ENCODE measurements at places on chromosomes 16 and 17.
A peak's percentile ranks its signal among the peaks of the same experiment; 100 is the strongest.

DNA sequence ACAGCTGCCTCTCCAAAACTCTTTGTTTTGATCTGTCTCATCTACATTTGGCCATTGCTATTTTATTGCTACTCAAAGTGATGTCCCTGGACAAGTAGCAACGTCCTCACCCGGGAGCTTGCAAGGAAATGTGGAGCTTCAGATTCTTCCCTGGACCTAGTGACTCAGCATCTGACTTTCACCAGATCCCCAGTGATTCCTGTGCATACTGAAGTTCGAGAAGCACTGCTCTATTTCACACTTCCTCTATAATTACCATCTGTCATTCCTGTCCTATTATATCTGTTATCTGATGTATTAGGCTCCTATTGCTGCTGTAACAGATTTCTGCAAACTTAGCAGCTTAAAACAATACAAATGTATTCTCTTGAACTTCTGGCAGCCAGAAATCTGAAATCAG is 28.5 kb upstream of the VAT1L start:
- DNase-seq = no peak

DNA sequence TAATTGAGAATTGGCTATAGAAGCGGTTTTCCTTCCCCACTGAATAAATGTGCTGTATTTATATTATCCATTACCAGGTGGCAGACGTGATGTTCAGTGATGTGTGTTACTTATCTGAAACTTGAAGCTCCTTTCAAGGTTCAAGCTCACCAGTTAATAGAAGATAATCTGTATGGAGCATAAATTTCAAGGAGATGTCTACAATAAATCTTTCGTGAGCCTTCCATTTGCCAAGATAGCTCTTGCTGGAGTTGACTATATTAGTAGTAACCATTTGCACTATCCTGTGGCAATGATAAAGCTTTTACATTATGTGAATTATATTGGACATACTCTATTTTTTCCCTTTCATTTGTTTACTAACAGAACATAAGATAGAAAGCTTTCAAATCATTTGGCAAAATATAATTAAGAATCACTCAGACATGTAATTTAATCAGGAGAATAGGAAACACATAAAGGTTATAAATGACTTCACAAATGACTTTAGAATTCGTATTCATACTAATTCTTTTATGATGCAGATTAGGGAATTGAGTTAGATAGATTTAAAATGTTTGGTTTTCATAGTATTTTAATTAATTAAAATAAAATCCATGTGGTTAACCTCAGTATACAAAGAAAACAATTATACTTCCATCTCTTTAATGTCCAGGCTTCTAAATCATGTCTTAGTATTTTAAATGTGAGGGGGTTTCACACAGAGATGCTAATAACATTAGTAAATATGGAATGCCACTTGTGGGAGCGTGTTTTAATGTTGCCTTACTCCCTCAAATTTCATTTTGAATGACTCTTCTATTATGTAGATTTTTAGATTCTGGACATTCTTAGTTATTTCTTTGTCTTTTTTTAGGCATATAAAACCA is 664.4 kb upstream of the CDH8 start:
- DNase-seq = no peak

DNA sequence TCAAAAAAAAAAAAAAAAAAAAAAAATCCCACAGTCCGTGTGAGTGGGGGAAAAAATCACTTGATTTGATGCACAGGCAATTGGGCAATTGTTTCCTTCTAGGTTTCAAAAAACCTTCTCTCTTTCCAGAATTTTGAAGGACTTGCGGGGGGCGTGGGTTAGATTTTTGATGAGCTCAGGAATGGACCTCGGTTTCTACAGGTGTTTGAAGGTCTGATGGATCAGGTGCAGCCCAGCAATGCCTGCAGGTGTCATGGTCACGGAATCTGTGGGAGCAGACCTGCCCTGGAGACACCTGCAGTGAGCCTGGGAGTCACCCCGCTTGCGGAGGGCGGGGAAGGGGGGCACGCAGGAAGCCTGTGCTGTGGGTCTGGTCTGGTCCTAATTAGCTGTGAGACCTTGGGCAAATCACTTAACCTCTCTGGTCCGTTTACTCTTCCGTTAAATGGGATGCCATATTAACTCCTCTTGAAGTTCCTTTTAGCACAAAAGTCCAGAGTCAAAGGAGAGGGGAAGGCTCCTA is 174.2 kb downstream of the IRF8 start:
- DNase-seq = no peak

DNA sequence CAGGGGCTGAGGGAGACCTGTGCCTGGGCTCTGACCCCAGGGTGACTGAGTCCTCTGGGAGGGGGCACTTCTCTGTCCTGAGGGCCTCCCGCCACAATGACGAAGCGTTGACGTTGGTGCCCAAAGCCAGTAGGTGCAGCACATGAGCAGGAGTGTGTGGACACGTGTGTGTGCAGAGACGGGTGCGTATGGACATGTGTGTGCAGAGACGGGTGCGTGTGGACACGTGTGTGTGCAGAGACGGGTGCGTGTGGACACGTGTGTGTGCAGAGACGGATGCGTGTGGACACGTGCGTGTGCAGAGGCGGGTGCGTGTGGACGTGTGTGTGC is 726 bp upstream of the CD7 start:
- no peak for DNase-seq

GRCh38 chr16:68097088-68097487 is 11.9 kb downstream of the NFATC3 start:
- no peak for DNase-seq

- peak; percentile 45 for DNase-seq
These were observed 4.7 kb upstream of the IGSF6 start for GRCh38 chr16:21656795-21657768.

DNA sequence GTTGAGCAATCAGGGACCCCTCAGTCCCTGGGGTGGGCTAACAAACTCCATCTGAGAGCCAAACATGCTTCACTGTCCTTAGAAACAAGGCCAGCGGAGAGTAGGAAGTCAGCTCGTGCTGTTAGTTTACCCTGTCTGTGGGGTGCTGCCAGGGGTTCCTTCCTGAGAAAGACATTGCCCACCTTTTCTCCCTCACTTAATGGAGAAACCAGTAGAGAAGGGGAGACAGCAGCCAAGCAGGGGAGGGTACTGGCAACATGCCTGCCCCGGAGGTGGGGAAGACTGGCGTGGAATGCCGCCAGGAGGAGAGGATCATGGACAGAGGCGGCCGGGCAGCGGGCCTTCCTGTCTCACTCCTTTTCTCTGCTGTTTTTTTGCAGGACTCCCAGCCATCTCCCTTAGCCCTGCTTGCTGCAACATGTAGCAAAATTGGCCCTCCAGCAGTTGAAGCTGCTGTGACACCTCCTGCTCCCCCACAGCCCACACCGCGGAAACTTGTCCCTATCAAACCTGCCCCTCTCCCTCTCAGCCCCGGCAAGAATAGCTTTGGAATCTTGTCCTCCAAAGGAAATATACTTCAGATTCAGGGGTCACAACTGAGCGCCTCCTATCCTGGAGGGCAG is 19.9 kb downstream of the SP2 start:
- DNase-seq = no peak

DNA sequence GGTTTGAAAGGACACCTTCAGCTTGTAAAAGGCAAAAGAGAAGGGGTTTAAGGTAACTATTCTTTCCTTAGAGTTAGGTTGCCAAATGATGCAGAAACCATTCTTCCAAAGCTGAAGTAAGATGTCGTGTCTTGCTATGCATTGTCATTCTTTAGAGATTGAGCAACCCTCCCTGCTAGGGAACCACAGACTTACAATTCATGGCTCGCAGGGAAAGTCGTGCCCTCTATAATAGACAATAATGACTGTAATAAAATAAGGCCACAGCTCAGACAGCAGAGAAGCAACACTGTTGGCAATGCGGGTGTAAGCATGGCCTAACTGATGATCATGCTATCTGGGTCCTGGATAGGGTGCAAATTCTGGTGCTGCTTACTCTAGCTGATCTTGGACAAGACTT is 129.6 kb upstream of the CDH13 start:
- DNase-seq = no peak

GRCh38 chr17:12256380-12256995 is 235.8 kb downstream of the MAP2K4 start:
- peak; percentile 35 for DNase-seq

GRCh38 chr17:54760836-54761235 is 139.8 kb upstream of the TOM1L1 start:
- no peak for DNase-seq

DNA sequence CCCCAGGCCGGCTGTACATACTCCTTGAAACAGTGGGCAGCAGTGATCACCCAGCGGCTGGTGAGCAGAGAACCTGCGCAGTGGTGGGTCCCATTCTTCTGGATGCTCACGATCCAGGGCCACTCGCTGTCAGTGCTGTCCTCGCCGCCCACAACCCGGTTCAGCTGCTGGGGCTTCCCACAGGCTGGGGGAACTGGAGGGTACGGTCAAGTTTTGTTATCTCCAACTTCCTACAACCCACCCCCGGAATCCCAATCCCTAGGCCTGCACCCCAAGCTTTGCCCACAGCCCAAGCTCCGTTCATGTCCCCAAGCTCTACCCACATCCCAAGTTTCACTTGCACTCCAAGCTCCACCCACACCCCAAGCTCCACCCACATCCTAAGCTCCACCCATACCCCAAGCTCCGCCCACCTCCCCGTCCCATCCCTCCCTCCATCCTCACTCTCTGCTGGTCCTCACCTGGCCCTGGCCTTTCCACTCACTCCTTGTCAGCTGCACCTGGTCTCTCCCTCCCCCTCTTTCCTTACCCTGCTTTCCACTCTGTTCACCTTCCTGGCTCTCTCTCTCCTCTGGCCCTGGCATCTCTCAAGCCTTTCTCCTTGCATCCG is 1.8 kb downstream of the PRSS22 start:
- DNase-seq = no peak

GRCh38 chr17:64328859-64329531 is 61.7 kb downstream of the PECAM1 start:
- no peak for DNase-seq

DNA sequence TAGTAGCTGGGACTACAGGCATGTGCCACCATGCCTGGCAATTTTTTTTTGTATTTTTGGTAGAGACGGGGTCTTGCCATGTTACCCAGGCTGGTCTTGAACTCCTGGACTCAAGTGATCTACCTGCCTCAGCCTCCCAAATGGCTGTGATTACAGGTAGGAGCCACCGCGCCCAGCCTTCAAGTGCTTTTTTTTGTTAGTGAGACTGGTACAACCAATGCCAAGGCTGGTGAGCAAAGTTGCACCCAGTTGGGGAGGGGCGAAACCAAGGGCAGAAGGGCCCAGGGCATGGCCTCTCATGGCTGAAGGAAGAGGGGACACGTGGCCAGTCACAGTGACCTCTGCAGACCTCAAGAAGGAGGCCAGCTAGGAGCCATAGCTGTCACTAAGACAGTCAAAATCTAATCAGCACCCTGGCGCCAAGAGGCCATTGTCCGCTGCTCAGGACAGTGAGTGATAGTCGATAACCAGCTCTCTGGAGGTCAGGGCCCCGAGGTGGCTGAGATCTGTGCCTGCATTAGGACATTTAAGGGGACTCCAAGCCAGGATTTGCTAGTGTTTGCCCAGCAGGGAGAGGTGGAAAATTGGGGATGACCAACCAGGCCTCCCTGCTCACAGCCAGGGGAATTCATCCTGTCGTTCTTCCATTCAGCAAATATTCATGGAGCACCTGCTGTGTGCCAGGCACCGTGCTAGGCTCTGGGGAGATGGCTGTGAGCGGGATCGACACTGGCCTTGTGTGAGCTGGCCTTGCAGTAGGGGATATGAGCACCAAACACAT is 10.2 kb downstream of the IL4R start:
- no peak for DNase-seq

DNA sequence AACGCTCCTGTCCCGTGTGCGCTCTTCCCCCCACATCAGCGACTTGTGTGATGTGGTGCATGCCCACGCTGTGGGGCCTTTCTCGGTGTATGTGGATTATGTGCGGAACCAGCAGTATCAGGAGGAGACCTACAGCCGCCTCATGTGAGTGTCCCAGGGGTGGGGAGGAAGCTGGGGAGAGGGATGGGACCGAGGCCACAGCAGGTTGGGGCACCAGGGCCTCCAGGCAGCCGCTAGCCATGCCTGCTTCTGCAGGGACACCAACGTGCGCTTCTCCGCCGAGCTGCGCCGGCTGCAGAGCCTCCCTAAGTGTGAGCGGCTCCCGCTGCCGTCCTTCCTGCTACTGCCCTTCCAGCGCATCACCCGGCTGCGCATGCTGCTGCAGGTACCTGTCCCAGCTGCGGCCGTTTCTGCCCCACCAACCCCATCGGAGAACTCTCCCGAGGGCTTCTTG is 5.8 kb downstream of the ARHGEF15 start:
- no peak for DNase-seq

DNA sequence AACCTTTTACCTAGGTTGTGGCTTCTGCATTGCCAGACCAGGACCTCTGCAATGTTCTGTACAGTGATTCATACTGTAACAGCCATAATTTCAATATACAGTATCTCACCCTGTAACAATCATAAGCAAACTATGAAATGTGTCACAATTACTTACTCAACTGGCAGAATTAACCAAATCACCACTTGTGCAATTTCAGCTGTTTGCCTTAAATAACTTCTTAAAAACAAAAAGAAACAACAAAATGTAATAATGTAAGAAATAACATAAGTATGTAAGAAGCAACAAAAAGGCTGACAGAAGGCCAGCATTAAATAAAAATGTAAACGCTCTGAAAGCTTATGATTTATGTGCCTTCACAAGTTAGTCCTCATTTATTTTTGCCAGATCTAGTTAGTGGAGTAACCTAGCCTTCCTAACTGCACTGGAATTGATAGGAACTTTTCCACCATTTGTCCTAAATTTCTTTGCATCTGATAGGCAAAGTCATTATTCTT is 96.9 kb downstream of the SKAP1 start:
- no peak for DNase-seq

DNA sequence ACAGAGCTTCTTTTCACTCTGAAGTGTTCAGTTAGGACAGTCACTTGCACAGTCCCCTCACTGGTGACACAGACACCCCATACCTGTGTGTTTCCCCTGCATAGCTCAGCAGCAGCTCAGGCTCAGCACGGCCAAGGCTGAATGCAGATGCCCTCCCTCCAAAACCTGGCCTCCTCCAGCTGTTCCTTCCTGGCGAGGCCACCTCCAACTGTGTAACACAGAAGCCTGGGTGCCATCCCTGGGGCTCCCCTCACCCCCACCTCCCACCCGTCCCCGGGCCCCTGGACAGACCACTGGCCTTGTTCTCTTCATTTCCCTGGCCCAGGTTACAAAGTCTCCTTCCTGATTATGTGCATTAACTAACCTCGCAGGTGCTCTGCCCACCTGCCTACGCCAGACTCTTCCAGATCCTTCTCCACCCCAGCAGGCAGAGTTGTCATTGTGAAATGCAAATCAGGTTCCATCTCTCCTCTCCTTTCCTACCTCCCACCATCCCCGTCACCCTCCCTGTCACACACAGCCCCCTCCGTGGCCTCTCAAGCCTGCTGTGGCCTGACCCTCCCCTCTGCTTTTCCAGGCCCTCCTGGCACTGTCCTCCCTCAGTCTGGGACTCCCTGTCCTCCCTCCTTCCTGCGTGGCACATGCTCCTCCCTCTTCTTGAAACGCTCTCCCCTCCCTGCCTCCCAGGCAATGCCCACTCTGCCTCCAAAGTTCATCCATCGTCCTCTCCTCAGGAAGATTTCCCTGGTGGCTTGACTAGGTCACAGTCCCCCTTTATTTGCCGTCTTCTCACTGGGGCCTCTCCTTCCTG is 26.4 kb downstream of the MLYCD start:
- no peak for DNase-seq

- peak; percentile 26 for DNase-seq
These were observed 245.7 kb downstream of the PRKCA start for GRCh38 chr17:66548158-66548557.
